NCI-H526 (cell line): ENCODE measurements at places on chromosomes 7 and 10.

- DNase-seq, result peak; percentile 29
Observed at GRCh38 chr10:11017000-11017569, 587 bp upstream of the CELF2 start.

- no peak for DNase-seq
Observed at GRCh38 chr7:112161253-112162141, 44.7 kb downstream of the DOCK4 start.

GRCh38 chr7:35761871-35762677, 38.8 kb upstream of the SEPTIN7 start:
- no peak for DNase-seq

DNA sequence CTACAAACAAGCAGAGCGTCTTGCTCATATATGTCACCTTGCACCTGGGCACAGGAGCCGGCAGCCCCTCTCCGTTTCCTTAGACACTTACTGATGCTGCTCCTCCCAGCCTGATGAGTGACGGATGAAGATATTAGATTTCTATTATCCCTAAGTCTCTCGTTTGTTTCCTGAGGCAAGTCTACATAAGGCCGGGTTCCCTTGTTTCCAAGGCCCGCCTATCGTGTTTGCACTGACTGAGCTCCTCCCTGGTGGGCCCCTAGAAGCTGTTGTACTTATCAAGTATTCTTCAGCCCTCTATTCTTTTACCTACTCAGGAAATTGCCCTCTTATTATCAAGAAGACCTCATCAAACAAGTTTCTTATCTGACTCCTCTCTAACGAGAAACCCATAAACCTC, 18.5 kb downstream of the SH3PXD2A start:
- DNase-seq, result peak; percentile 18

GRCh38 chr7:159177284-159177953, 32.8 kb upstream of the VIPR2 start:
- DNase-seq, result no peak

GRCh38 chr10:113732966-113733365, 18.5 kb upstream of the PLEKHS1 start:
- peak; percentile 5 for DNase-seq

- DNase-seq, result no peak
Observed at GRCh38 chr7:158820656-158821055, 8.7 kb downstream of the ESYT2 start.

GRCh38 chr10:128487517-128487916, 361.3 kb upstream of the MKI67 start:
- DNase-seq, result no peak

DNA sequence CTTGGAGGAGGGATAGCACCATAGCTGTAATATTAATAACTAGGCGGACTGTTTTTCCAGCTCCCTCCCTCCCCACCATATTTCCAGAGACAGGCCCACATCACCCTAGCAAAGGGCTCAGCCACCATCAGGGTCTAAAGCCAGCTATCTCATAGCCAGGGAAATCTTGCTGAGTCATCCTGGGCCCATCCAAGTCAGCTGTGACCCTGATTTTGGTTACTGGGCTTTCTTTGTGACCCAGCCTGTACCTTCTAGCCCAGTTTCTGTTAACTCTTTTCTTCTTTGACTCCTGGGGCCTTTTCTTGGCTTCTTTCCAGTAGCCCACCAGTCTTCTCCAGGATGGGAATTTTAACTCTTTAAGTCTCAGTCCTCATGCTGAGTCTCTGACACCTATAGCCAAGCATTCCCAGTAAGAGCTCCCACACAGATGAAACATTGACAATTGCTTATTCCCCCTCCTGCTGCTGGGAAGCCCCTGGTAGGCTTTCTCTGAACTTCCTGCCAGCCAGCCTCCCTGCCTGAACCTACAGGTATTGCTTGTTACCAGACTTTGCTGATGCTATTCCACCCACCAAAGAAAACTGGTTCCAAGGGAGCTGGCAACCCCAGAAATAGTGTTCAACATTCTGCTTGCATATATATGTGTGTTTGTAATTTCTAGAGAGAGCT, 34.8 kb upstream of the ADO start:
- no peak for DNase-seq

GRCh38 chr10:45063591-45064231, 63.0 kb downstream of the ZNF22 start:
- no peak for DNase-seq

GRCh38 chr7:30938435-30939316, 25.1 kb upstream of the GHRHR start:
- peak; percentile 92 for DNase-seq

- DNase-seq, result no peak
Observed at GRCh38 chr7:79761876-79762429, 308.5 kb upstream of the MAGI2 start.

GRCh38 chr7:133761443-133761842, 365.7 kb upstream of the LRGUK start:
- DNase-seq, result no peak

- no peak for DNase-seq
Observed at GRCh38 chr7:7868572-7868899, 100.1 kb upstream of the GLCCI1 start.

- DNase-seq, result no peak
Observed at GRCh38 chr10:55048830-55049498, 247.9 kb upstream of the PCDH15 start.

GRCh38 chr10:94571528-94571927, 25.9 kb downstream of the HELLS start:
- no peak for DNase-seq

- peak; percentile 59 for DNase-seq
Observed at GRCh38 chr10:97499561-97500296, 1.0 kb downstream of the UBTD1 start.

GRCh38 chr7:127962589-127963361, 68.5 kb downstream of the LRRC4 start:
- no peak for DNase-seq

GRCh38 chr10:92799568-92799967, 48.8 kb upstream of the EXOC6 start:
- DNase-seq, result no peak

GRCh38 chr10:51176976-51177695, 102.8 kb downstream of the PRKG1 start:
- no peak for DNase-seq

DNA sequence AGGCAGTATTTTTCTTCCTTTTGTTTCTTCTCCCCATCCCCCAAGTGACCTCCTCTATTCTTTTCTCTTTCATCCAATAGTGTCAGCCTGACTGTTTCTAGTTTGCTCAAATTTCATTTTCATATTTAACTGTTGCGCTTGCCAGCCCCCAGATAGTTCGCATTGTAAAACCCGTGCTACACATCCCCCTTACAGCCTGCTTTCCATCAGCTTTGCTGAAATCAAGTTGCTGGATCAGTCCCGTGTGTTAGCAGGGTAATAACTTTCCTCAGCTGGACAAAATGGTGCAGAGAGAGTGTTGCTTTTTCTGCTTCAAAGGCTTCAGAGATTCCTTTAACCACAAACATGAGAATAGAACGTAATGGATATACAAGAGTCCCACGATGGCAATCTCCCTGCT, 180.6 kb upstream of the NPVF start:
- DNase-seq, result no peak

DNA sequence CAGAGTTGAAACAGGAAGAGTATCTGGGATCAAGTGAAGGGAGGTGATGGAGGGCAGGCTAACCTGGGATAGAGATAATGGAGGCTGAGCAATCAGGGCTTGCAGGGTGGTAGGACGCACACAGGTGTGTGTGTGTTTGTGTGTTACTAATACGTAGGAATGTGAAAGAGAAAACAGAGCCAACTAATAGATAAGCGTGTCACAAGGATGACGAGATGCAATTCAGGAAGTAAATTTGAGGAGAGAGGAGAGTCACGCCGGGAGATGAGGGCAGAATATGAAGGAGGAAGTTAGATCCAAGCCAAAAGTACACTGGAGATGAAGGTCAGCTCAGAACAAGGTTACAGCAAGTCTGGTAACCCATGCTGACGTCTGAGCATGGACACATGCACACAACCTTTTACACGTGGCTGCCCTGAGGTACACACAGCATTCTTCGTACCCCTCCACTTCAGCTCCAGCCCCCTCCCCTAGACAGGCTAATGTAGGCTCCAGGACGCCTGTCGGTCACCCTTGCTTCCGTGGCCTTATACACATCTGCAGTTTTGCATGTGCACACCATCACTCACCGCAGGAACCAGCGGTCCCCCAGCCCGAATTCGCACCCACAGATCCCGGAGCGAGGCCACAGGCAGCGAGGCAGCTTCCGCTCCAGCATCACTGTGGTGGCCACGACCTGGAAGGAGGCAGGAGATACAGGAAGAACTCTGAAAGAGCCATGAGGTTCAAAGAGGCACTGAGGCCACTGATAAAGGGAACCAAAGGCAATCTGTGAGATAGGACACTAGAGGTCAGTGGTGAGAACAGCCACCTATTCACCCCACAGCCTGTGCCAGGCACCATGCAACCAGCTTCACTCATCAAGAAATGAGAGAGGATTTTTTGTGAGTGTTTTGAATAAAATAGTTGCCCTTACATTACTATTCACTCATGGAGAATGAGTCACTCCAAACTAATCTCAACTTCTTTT, 23.7 kb upstream of the TRPV6 start:
- DNase-seq, result no peak

DNA sequence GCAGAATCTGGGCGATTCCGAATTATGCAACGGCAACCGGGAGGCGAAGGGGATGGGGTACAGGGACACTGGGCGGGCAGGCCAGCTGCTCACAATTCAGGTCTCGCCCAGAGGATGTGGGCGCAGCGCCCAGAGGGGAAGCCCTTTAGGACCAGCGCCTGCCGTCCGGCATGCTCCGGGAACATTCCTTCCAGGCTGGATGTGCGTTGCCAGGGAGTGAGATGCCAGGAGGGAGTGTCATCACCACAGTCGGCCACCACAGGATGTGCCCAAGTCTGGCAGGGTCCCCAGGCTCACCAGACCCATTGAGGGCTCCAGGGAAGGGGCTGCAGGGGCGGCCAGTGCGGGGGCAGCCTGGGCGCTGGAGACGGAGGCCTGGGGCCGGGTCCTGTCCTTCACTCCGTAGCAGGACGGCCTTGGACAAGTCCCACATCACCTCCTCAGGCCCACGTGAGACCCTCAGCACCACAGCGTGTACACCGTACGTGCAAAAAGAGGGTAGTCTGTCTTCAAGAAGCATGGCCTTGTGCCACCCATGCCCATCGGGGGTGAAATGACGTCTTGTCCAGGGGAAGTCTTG, 63.9 kb downstream of the FOXL3 start:
- no peak for DNase-seq

DNA sequence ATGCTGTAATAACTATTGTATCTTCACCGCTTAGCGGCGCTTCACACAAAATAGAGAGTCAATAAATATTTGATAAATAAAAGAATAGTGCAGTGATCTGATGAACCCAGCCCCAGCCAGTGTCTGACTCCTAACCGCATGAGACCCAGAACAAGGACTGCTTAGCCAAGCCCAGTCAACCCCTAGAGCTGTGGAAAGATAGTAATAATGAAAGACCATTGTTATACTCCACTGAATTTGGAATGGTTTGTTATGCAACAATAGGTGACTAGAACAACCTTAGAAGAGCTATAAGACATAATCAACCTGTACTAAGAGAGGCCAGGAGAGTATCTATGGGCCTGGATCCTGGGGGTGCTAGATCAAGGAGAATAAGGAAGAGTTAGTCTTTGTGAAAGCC, 230.5 kb upstream of the INHBA start:
- no peak for DNase-seq

- peak; percentile 12 for DNase-seq
Observed at GRCh38 chr10:97463363-97464132, 17.6 kb downstream of the ZDHHC16 start.

GRCh38 chr10:103930449-103930848, 12.5 kb upstream of the STN1 start:
- DNase-seq, result no peak

DNA sequence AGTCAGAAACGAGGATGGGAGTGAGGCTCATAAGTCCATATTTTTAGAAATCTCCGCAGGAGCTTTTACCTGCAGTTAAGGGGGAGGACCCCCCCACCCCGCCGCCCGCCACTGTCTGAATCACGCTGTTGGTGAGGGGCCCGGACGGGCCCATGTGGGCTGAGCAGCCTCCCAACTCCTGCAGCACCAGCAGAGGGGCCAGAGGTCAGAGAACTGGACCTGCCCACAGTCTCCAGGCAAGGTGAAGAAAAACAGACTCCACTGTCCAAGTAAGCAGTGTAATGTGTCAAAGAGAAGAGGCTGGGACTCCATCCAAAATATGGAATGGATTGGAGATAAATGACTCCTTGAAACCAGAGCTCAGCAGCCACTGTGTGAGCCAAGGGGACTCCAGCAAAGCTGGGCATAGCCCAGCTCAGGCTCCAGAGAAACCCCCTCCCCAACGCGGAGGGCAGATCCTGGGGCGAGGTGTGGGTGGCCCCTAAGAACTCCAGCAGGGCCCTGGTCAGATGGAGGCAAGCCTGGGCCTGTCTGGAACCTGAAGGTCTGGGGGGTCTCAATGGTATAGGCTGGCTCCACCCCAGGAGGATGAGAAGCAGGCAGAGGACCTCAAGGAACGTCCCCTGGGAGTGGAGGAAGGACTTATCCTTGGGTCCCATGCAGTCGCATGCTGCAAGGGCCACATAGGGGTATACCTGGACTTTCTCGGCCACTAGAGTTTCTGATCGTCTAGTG, 128.5 kb upstream of the TNS3 start:
- DNase-seq, result no peak

- DNase-seq, result no peak
Observed at GRCh38 chr10:118220346-118220850, 121.7 kb downstream of the FAM204A start.

GRCh38 chr10:121900443-121901174, 27.2 kb downstream of the ATE1 start:
- peak; percentile 37 for DNase-seq

DNA sequence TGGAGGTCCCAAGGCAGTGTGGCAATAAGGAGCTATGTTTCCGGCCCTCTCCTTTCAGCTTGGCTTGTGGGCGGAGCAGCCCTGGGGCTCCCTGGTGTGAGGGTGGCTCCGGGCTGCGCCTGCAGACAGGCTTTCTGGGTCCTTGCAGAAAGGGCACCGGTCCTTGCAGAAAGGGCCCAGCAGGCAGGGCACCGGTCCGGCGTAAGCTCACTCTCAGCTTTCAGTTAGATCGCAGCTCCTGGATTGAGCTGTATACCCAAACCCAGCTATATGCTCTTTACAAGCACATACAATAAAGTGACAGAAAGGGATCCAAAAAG, 293.8 kb upstream of the SHH start:
- DNase-seq, result no peak

DNA sequence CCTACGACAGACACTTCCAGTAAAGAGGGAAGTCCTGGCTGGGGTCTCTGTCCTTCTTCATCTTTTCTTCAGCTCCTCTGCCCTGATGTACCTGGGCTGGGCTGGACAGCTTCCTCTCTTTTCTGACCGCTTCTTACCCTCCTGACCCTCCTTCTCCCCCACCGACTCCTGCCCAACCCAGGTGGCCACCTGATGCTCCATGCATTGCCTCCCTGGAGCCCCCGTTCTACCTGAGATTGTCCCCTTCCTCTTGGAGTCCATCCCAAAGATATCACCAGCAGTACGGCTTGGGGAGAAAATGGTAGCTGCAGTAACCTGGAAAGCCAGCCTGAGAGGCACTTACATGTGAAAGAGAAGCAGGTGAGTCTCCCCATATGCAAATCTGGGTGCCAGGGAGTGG, 566.3 kb downstream of the TCERG1L start:
- no peak for DNase-seq

DNA sequence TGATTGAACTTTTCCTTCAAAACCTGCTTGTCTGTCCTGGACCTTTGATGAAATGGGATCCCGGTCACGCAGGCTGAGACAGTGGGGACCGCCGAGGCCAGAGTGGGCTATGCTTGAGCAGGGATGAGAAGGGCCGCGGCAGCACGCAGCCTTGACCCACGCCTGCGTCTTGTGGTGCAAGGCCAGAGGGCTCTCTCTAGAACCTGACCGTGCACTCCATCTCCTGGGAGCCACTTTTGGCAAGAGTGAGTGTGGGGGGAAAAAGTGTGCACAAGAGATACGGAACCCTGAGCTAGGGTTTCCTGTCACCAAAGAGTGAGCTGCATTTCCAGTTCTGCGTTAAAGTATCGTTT, 42.4 kb downstream of the WIPI2 start:
- DNase-seq, result no peak
